Calu3 (cell line): ENCODE measurements at places on chromosomes 6 and 20. TPM values are rescaled to one million over a fixed set of nuclear protein-coding genes. Genes with fewer than 3 reads are reported as not detected.

DNA sequence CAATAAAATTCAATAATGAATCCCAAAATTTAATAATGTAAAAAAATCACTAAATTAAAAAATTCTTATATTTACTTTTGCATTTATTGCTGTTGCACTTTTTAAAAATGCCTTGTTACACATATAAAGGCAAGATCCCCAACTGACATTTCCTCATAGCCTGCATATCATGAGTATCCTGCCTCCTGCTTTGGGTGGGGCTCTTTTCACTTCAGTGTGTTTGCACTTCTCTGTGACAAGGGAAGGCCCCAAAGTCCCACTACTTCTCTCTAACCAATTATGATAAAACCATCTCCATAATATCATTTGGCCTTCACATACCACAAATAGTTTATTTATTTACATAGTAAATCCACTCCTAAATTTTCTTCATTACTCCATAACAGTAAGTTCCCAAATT, 446.1 kb upstream of the MARCKS start:
- peak overlapping the region; percentile 70 for H3K27ac ChIP-seq
- H3K27me3 ChIP-seq, result no peaks in the 10 kb centered on the region
- no peaks in the 10 kb centered on the region for H3K36me3 ChIP-seq
- peaks cover 41% of the 10 kb centered on the region for H3K4me1 ChIP-seq
- peak; percentile 24 for DNase-seq

DNA sequence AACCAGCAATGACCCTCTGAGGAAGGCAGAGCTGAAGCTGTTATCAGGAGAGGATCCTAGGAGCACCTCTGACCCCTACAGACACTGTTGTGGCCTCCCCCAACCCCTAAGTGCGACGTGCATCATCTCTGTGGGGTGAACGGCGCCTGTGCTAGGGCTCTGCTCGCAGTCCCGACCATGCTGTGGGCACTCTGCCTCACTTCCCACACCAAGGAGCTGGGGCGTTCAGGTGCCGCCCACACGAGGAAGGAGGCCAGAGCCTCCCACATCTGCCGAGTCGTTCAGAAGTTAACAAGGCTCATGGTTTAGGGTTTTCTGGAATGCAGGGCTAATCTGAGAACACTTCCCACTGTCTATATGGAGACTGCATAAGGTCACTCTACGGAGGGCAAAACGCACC, 62.1 kb downstream of the GINS1 start:
- H3K36me3 ChIP-seq, result no peaks in the 10 kb centered on the region
- H3K27me3 ChIP-seq, result no peaks in the 10 kb centered on the region
- DNase-seq, result no peak
- H3K4me3 ChIP-seq, result no peak overlapping the region

DNA sequence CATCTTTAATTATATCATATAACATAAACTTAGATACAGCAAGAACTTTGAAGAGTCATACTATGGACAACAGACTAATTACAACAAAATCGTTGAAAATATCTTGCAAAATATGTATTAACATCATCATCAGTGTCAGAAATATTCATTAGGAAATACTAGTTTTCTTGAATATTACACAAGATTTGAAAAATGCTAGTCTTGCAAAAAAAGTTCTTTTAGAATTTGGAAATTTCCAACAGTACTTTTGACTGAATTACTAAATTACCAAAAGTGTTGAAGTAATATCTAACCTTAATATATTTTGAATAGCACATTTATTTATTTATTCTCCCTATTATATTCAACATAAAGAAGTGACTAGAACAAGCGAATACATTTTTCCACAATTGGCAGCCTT, 1224.8 kb upstream of the EYS start:
- H3K4me1 ChIP-seq, result no peaks in the 10 kb centered on the region
- H3K4me3 ChIP-seq, result no peak overlapping the region
- H3K27ac ChIP-seq, result no peak overlapping the region

DNA sequence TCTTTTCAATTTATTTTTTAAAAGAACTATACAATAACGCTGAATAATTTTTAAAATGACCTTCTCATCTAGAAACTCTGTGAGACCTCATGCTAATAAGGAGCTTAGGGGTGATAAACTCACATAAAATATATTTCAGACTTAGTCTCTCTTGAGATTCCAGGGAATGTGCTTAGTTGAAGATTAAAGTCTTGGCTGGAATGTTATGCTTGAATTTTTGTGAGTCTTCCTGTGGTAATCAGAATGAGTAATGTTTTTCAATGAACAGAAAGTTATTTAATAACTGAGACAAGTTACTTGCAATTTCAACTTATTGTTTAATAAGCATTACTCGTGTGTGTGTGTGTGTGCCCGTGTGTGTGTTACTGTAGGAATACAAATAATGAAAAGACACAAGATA, 379.9 kb upstream of the EPHA7 start:
- DNase-seq, result no peak
- H3K4me3 ChIP-seq, result no peak overlapping the region
- no peaks in the 10 kb centered on the region for H3K4me1 ChIP-seq
- no peaks in the 10 kb centered on the region for H3K27me3 ChIP-seq

- H3K27ac ChIP-seq, result no peak overlapping the region
- peaks cover 18% of the 10 kb centered on the region for H3K27me3 ChIP-seq
- H3K36me3 ChIP-seq, result no peaks in the 10 kb centered on the region
- H3K4me3 ChIP-seq, result no peak overlapping the region
- H3K4me1 ChIP-seq, result peaks cover 18% of the 10 kb centered on the region
Measured at GRCh38 chr20:41782255-41782654, 164.1 kb upstream of the CHD6 start.

RRP36 gene
- 94.9 and 101 TPM in 2 replicates for total RNA-seq

MLN gene
- total RNA-seq, result not detected in 2 replicates
